Naive B cell (primary cell): ENCODE measurements at places on chromosomes 5 and 9. TPM values are rescaled to one million over a fixed set of nuclear protein-coding genes. Genes with fewer than 3 reads are reported as not detected.

The RIGI gene
- polyA plus RNA-seq, result 21.5 TPM

The PHAX gene
- 71.3 TPM for polyA plus RNA-seq

The ADAMTSL1 gene
- polyA plus RNA-seq, result not detected

The MYORG gene
- not detected for polyA plus RNA-seq

The KCNT1 gene
- polyA plus RNA-seq, result not detected

The KCTD16 gene
- not detected for polyA plus RNA-seq

The AHRR gene
- not detected for polyA plus RNA-seq

The ZDHHC11B gene
- polyA plus RNA-seq, result not detected

The CCDC152 gene
- polyA plus RNA-seq, result 2.0 TPM
